K562 (cell line): ENCODE measurements at places on chromosomes 3 and 15. TPM values are rescaled to one million over a fixed set of nuclear protein-coding genes. Genes with fewer than 3 reads are reported as not detected.
A peak's percentile ranks its signal among the peaks of the same experiment; 100 is the strongest.

DNA sequence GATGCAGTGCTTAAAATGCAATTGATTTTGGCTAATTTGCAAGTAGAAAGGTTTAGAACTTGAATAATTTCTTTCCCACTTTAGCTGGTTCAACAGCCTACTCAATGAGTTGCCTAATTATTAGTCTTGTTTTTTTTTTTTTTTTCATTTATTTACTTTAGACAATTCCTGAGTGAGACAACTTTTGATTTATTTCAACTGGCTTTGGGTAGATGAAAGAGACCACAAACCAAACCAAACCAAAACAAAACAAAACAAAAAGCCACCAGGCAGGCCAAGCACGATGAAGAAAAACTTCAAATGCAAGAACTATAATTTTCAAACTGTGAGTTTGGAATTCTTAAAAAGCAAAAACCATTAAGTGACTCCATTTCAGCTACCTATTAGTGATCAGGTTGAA, 469.9 kb downstream of the GBE1 start:
- no peak for DNase-seq

DNA sequence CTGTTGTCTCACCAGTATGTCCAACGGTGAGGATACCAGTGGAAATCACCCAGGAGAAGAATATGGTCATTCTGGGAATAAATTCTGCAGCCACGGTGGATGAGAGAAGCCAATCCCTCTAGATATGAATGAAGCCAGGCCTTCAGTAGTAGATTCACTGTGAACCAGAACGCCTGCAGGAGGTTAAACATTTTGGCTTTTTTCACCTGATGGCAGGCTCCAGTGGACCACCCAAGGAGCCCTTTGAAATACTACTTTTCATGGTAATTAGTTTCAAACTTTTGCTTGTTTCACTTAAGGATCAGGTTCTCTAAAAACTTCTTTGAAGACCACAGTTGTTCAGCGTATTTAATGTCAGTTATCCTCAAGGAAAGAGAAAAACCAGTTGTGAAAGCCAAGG, 353.4 kb downstream of the RORA start:
- no peak for DNase-seq

GRCh38 chr3:109804697-109805096, 467.4 kb upstream of the DPPA4 start:
- no peak for DNase-seq

DNA sequence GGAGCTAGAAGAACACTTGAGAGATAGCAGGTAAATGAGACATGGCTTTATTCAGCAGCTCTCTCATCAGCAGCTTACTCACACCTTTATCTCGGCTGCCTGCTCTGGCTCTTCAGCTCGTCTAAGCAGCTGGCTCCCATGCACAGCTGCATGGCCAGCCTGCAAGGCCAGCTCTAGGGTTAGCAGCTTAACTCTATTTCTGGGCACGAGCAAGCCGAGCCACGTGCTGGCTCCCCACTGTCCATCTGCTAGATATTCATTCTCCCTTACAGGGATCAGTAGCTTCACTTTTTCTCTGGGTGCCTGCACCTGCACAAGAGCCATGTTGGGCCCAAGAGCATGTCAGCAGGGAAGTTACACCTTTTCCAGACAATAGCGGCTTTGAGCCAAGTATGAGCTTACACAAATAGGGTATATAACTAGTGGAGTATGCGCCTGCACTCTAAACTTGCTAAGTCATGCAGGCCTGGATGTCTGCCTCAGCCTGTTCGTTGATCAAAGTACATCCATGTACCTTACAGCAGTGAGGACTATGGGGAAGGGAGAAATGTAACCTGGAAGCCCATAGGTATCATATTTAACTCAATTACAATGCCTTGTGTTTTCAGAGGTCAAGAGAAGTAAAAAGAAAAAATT, 174.9 kb upstream of the SNTN start:
- no peak for DNase-seq

Gene CYB561D2
- total RNA-seq: 13.6 and 15.1 TPM in 2 replicates

DNA sequence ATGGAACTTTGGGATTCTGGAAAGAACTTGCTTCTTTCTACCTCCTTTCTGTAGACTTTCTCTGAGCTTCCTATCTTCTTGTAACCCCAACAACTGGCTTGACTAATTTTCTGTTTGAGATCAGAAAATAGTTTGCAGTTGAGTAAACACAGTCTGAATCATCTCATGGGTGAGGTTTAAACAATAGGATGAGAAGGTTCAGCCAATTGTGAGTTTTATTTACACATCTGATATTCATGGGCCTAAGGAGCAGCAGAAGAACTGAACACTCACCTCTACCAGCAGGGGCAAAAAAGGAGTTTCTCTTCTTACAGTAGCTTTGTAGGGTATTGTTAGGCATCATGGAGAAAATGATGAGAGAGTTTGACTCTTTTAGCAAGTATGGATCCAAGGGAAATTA, 54.2 kb downstream of the DTWD1 start:
- DNase-seq: no peak

Gene TRPM1
- total RNA-seq: not detected in 2 replicates

Gene ZMAT3
- 5.1 and 6.5 TPM in 2 replicates for total RNA-seq

GRCh38 chr3:126668450-126669401, 13.8 kb upstream of the TXNRD3 start:
- no peak for DNase-seq

GRCh38 chr15:80783260-80783659, 4.1 kb downstream of the CEMIP start:
- DNase-seq: no peak

GRCh38 chr3:31573036-31573779, 40.5 kb downstream of the STT3B start:
- DNase-seq: no peak

GRCh38 chr3:109275702-109276293, 40.5 kb downstream of the DPPA2 start:
- peak; percentile 21 for DNase-seq

GRCh38 chr3:169880576-169881250, 11.0 kb upstream of the LRRC31 start:
- DNase-seq: no peak

DNA sequence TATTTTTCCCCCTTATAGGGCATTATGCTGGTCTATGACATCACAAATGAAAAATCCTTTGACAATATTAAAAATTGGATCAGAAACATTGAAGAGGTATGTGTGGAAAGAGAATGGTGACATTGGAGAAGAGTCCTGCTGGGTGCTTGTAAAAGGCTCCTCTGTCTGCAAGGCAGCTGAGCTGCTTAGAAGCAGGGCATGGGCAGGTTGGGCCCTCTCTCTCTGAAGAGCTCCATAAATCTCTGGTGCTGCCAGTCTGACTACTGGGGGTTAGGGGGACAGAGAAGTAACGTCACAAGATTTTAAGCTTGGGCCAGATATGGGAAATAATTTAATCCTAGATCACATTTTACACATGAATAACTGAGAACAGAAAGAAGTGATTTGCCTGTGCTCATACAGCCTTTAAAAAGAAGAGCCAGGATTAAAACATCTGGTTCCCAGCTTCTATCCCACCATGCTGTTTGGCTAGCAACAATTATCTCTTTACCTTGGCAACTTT, 21.9 kb upstream of the APH1B start:
- DNase-seq: no peak

DNA sequence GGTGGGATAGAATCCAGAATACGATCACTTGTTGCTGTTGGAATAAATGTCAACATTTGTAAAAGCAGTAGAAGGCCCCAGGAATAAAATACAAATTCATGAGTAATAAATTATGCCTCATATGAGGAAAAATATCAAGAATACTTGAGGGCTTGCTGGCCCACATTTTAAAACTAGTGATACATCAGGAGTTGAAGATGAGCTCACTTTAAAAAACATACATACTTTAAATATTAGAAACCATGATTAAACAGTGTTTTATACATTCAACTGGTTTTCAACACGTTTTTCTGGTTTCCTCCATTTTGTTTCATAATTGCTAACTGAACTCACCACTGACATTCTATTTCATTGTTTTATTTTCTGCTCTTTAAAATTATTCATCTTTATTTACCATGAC, 141.4 kb downstream of the TFG start:
- no peak for DNase-seq

- peak; percentile 30 for DNase-seq
These were observed 47.3 kb upstream of the USP50 start for GRCh38 chr15:50593761-50594160.

- DNase-seq: no peak
These were observed 66.9 kb upstream of the CADM2 start for GRCh38 chr3:84891851-84892250.

Gene CACNA2D3
- total RNA-seq: not detected in 2 replicates

Gene CCR2
- total RNA-seq: not detected in 2 replicates

DNA sequence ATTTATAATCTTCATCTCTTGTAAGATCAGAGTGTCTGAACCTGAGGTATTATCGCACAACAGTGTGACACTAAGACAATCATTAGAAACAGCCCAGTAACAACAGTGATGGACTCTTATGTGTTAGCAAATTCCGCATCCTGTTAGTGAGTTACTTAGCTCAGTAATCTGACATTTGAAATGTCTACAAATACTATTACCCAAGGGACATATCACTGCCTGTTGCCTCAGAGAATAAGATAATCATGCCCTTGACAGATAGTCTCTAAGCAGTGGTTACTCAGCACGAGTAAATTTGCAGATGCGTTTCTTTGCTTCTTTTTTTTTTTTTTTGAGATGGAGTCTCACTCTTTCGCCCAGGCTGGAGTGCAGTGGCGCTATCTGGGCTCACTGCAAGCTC, 13.4 kb upstream of the RTP1 start:
- no peak for DNase-seq

DNA sequence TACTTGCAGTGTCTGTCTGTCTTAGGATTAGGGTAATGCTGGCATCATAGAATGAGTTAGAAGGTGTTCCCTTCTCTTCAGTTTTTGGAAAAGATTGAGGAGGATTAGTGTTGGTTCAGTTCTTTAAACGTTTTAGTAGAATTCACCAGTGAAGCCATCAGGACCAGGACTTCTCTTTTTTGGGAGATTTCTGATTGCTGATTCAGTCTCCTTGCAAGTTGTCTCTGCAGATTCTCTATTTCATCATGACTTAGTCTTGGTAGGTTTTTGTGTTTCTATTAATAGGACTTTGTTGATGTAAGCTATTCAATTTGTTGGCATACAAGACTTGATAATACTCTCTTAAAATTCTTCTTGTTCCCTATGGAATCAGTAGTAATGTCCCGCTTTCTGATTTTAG, 48.9 kb downstream of the STT3B start:
- DNase-seq: no peak

DNA sequence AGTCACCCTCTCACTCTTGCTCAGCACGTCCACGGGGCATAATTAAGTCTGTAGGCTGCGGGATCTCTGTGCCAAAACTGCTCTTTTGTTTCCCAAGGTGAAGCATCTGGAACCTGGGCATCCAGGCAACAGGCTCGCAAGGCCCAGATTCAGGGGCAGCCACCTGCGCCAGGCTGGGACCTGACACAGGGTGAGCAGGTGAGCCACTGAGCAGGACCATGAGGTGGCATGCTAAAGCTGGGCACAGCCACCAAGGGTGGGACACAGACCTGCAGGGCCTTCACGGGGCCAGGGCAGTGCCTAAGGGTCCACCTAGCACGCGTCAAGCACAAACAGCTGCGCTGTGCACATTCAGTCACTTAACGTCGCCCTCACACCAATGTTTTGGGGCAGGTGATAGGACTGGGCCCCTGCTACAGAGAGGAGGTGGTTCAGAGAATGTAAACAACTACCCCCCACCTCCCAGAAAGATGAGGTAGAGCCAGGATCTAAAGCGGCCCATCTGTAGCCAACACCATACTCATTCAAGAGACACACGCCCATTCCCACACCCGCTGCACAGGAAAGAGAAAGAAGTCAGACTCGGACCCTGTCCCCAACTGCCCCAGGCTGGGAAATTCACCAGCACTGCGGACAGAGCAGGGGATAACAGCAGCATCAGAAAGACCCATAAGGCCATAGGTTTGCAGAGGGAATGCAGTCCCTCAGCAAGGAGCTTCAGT, 16.3 kb downstream of the XXYLT1 start:
- DNase-seq: no peak

DNA sequence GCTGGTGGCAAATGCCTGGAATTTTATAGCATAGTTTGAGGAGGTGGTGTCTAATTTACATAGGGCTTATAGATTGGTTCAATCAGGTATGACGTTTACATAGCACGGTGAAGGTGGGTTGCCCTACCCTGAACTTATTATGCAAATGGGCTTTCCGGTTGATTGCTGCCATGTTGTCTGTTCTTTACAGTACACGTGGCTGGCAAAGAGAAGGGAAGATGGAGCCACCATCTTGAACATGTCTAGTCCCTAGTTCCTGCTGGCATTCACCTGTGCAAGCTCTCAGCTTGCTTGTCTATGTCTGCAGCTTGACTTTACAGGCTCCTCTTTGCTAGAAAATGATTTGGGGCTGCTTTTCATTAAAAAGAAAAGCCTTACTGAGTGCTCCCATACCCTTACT, 14.0 kb upstream of the STAC start:
- no peak for DNase-seq

Gene CA12
- 0.07 and 0.09 TPM in 2 replicates for total RNA-seq

Gene ITIH1
- total RNA-seq: 0.11 and 0.31 TPM in 2 replicates

- no peak for DNase-seq
These were observed 569.8 kb upstream of the IL12A start for GRCh38 chr3:159418571-159419526.

GRCh38 chr3:129587566-129588210, 18.8 kb downstream of the PLXND1 start:
- DNase-seq: no peak

DNA sequence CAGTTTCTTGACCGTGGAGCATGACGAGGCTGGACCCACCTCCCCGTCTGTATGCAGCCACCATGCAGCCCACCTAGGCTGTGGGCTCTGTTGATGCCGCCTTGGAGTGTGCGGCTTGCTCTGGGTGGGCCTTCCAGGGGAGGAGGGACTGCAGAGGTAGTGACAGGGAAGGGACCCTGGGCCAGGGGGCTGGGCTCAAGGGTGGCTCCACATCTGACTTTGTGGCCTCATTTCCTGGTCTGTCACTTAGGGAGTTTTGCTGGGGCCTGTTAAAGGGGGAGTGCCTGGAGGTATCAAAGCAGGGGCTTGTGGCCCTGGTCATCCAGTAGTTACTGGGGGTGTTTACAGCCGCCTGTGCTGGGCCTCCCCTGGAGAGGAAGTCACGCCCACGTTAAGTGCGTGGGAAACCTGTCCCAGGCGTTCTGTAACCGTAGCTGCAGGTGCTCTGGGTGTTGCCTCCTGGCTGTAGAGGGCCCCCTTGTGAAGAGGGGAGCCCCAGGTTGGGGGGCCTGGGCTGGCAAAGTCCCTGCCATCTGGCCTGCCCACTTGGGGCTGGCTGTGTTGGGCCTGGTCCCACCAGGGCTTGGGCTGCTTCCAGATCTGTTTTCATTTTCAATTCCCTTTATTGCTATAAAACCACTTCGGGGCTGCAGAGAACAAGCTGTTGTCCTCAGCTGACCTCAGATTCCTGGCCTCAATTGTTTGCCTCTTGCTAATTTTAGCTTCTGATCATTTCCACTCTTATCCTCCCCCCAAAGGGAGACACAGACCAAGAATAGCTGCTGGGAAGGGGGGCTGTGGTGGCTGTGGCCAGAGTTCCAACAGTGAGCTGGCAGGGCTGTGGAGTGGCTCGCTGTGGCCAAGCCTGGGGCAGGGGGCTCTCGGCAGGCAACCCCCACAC, 26.5 kb downstream of the KLF13 start:
- no peak for DNase-seq

Gene RTP3
- not detected in 2 replicates for total RNA-seq

- DNase-seq: no peak
These were observed 107.8 kb downstream of the SNRK start for GRCh38 chr3:43394041-43394554.
